PC-3 (cell line): ENCODE measurements at places on chromosomes 13 and 19.

DNA sequence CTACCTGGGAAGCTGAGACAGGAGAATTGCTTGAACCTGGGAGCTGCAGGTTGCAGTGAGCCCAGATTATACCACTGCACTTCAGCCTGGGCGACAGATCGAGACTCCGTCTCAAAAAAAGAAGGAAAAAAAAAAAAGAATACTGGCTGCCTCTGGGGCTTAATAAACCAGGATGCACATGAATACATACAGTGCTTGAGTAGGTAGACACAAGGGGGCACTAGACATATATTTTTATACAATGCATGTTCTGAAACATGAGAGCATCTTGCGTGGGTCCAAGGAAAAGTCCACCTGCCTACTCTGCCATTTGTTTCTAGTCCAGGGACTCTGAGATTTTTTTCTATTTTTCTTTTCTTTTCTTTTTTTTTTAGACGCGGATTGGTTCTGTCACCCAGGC is 31.2 kb downstream of the KEAP1 start:
- DNase-seq, result peak; percentile 71

DNA sequence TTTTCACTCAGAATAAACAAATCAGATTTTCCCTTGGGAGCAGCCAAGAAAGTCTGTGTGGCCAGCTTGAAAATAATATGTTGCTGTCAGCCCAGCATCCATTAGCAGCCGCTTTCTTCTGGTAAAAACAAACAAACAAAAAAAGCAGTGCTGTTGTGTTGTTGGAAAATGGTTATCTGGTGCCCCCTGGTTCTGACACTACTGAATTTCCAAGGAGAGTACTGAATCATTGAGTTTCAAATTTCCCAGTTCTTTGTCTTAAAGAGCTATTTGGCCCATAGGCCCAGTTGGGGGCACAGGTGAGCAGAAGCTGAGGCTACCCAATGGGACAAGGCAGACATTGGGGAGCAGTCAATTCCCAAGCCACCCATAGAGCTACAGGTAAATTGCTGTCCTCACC is 995.9 kb downstream of the UQCRFS1 start:
- no peak for DNase-seq

GRCh38 chr19:51016798-51017683 is 2.5 kb downstream of the KLK10 start:
- peak; percentile 95 for DNase-seq

DNA sequence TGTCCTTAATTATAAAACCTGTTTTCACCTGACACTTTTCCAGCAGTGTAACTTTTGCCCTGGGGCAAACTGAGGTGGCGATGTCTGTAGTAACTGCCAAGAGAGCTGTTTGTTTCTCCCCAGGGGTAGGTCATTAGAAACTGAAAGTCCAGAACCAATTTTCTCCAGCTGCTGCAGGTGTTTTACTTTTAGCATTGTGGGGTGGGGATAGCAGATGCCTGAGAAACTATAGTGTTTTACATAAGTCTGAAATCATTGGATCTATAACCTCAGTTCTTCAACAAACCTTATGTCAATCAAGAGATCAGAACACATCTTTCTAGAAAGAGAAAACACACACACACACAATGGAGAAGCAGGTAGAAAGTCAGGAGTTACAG is 92.7 kb downstream of the LHFPL6 start:
- no peak for DNase-seq

DNA sequence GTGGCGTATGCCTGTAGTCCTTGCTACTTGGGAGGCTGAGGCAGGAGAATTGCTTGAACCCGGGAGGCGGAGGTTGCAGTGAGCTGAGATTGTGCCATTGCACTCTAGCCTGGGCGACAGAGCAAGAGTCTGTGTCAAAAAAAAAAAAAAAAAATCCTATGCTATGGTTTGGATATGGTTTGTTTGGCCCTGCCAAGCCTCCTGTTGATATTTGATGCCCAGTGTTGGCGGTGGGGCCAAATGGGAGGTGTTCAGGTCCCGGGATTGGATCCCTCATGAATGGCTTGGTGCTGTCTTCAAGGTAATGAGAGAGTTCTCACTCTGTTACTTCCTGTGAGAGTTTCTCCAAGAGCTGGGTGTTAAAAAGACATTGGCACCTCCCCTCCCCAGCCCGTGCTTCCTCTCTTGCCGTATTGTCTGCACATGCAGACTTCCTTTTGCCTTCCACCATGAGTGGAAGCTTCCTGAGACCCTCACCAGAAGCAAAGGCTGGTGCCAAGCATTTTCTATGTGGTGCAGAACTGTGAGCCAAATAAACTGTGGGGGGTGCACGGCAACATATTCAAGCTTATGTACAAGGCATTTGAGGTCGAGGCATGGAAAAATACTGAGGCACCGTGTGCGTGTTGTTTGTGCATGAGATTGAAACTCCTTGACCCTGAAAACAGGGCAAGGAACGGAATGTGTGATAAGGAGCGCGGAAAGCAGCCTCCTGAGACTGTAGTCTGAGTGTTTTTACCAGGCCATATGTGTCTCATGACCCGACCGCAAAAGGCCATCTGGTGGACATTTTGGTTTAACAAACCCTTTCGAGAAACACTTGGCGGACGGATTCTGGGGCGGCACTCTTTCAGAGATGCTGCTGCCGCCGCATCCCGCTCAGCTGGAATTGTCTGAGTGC is 7.3 kb downstream of the SIGLEC9 start:
- DNase-seq, result no peak

GRCh38 chr13:46662690-46663089 is 109.7 kb downstream of the LRCH1 start:
- DNase-seq, result no peak

- DNase-seq, result no peak
Observed at GRCh38 chr13:33612641-33613638, 205.0 kb upstream of the RFC3 start.

DNA sequence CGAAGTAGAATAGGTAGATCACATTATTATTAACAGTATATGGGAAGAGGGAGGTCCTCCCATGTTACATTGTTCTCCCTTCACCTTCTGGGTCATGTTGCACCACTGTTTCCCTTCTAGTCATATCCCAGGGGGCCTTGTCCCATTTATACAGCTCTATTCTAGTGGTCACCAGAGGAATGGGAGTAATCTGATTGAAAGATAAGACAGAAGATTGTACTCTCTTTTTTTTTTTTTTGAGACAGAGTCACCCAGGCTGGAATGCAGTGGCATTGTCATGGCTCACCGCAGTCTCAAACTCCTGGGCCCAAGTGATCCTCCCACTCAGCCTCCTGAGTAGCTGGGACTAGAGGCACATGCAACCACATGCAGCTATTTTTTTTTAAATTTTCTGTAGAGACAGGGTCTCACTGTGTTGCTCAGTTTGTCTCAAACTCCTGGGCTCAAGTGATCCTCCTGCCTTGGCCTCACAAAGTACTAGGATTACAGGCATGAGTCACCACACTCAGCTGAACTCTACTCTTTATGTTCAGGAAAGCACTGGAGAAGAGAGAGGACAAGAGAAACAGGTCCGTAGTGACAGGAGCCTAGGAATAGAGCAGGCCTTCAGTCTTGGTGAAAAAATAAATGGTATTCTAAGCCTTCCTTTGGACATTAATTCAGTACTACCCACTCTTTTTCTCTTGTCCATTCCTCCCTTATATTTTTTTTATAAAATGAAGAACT is 4.3 kb upstream of the ZNF529 start:
- DNase-seq, result no peak
